ENCODE measurements at places on chromosomes 5 and 9.

DNA sequence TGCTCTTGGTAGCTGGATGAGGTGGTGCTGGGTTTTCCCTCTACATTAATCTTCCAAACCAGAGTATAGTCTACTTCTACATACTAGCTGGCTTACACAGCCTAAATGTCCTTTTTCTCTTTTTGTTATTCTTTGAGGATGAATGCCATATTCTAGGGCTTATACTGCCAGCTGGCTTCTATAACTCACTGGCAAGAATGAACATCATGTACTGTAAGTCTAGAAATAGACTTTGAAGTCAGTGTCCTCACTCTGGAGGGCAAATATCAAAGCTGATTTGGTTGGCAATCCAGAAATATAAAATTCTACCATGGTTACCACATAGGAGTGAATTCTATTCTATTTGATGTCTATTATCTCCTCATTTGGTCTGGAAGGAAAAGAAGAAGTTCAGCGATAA lies 251.7 kb upstream of the TYRP1 start:
- no peak for DNase-seq

DNA sequence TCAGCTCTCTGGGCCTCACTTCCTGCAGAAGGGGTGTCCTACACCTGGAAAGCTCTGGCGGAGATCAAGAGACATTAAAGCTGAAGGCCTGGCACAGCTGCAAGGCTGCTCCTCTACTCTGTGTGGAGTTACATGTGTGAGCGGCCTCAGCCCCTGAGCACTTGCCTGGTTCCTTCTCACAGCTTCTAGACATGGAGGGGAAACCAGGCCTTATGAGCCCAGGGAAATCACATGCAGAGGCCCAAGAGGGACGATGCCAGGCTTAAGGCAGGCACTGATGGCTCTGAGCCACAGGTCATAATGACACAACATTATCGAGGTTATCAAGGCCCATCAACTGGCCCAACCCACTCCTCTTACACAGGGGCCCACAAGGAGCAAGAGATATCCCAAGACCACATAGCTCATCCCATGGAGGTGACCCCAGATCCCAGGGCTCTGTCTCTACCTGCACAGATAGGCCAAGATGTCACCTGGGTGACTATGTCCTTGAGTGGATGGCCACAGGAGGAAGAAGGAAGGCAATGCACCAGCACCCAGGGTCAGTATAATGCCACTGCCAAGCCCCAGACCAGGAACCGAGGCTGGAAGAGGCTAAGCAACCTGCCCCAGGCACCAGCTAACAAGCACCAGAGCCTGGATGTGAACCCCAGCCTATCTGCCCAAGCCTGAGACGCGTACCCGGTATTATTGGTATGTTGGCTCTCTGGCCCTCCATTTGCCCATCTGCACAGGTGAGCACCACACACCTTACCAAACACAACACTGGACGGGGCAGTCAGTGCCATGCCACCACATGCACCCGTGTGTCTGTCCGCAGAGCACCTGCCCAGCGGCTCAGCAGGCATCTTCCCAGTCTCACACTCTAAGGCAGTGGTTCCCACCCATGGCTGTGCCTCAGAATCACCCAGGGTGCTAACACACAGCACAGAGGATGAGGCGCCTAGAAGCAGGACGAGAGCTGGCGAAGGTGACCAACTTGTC lies 143.3 kb downstream of the GABBR2 start:
- DNase-seq, result no peak

DNA sequence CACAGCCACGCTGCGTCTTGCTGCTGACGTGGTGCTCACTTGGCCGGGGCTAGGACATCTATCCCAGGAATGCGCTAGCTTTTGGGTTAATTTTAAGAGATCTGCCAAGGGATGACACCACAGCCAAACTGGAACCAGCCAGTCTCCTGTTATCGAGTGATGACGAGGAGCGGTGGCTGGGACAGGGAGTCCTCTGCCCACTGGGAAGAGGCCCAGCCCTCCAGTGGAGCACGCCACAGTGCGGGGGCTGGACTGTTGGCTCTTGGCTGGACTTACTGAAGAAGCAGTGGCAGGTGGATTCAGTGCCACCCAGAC lies 55.1 kb upstream of the PHYKPL start:
- no peak for DNase-seq

DNA sequence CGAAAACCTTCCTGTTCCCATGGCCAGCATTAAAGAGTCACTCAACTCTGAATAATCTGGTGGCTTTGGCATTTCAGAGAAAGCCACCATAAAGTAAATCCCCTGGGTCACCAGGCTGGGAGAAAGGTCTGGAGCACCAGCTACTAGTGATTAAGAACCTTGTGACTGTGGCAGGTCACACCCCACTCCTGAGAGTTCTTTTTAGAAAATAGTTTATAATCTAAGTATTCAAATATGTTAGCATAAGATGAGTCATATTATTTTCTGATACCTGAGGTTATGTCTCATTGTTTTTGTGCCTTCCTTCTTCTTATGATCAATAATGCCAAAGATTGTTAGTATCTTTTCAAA lies 351.7 kb downstream of the ARRDC3 start:
- DNase-seq, result no peak

- DNase-seq, result no peak
Observed at GRCh38 chr5:38782180-38782835, 63.5 kb upstream of the OSMR start.

- no peak for DNase-seq
Observed at GRCh38 chr5:2901096-2901495, 149.6 kb upstream of the IRX2 start.

DNA sequence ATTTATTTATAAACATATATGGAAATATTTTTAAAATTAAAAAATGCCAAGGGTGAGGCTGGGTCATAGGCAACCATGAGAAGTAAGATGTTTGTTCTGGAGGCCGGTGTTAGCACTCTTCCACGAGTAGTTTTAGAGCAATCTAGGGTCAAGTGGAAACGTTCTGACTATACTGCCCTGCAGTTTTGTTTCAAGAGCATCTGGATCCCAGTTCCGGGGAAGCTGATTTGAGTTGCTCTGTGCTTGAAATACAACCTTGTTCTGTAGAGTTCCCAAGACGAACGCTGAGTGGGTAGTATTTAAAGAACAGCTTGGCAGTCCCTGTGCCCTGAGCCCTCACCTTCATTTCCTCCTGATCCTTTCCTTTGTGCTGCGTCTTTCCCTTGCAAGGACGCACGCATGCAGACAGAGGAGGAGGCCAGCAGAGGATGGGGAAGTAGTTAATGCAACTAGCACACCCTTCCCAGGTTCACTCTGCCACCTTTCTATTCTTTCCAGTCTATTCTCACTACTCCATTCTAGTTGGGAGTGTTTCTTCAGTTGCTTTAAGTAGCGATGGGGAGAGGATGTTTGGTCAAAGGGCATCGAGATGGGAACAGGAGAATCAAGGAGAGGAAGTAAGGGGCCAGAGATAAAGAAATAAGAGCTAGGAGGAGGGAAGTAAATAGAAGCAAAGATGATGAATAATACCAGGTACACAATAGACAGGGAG lies 68.3 kb upstream of the ZSWIM6 start:
- DNase-seq, result no peak

DNA sequence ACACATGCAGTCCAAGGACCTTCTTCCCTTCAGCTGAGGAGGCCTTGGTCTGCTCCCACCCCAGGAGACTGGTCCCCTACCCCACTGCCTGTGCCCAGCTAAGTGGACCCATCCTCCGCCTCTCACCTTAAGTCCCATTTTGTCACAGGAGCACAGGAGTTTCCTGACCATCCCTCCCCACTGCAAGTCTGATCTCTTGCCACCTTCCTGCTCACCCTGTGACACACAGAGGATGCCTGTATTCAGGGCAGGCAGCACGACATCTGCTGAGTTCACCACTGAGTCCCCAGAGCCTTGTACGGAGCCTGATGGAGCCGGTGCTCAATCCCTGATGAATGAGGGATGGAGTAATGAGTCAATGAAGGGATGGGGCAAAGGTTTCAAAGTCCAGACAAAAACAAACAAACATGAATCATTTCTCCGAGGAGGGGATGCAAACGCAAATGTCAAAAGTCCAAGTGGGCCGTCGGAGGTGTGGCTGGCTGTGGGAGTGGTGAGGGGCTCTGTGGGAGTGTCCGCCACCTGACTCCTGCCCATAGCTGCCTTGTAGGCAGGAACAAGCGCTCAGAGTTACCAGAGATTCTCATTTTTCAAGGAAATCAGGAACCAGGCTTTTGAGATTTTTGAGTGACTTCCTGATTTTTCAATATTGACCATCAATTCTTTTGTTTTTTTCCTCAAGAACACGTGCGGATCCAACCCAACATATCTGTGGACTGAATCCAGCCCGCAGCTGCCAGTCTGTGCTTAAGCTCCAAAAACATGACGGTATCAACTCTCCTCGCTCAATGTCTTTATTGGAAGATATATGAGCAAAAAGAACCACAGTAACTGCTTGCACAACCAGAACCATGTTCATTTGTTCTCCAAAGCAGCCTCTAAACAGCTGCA lies 4.4 kb downstream of the RAPGEF1 start:
- DNase-seq, result no peak

DNA sequence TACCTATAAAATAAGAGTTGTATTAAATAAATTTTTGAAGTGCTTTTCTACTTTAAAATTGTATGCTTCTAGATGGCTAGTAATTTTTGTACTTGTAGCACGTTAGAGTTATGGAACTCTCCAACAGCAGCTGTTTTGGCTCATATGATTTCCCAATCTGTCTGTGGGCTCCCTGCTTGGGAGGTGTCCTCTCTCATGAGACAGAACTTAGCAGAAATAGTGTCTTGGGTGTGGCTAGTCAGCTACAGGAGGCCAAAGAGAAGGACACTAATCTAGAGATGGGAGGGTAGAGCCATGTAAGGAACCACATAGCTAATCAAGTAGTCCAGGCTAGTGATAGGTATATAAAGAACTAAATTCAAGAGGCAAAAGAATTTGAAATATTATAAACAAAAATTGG lies 78.4 kb upstream of the DAB2 start:
- DNase-seq, result no peak

DNA sequence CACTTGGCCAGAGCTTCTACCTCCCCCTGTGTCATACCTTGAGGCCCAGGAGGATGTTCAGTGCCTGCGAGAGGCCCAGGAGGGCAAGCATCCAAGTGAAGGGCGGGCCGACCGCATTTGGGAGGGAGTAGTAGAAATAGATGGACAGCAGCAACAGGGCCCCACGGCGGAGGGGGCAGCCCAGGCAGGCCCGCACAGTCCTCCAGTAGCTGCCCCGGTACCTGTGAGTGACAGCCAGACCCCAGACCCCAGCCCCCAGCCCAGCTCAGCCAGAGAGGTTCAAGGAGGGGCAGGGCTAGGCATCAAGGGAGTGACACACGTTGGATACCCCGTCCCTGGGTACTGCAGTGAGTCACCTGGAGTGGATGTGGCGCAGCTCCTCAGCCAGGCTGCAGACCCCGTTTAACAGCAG lies 1.4 kb downstream of the STING1 start:
- DNase-seq, result no peak

DNA sequence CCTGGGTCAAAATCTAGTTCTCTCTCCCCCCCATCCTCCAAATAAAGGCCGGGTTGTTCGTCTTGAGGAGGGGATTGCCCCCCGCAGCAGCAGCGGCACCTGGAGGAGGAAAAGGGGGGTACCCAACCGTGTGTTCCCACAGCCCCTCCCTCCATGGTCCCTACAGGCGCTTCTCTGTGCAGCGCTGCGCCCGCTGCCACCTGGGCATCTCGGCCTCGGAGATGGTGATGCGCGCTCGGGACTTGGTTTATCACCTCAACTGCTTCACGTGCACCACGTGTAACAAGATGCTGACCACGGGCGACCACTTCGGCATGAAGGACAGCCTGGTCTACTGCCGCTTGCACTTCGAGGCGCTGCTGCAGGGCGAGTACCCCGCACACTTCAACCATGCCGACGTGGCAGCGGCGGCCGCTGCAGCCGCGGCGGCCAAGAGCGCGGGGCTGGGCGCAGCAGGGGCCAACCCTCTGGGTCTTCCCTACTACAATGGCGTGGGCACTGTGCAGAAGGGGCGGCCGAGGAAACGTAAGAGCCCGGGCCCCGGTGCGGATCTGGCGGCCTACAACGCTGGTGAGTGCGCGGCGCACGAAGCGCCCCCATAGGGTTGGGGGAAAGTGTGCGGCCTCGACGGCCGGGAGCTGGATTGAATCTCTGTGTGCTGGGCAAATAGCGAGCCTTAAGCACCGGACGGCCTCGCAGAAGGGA lies 3.5 kb downstream of the LHX2 start:
- DNase-seq, result no peak

GRCh38 chr5:7190712-7191250 lies 205.2 kb upstream of the ADCY2 start:
- DNase-seq, result no peak

- no peak for DNase-seq
Observed at GRCh38 chr5:6450319-6450833, 1.7 kb downstream of the UBE2QL1 start.

Data from AG09309 (cell line).